Activated naive CD4-positive, alpha-beta T cell (primary cell): ENCODE measurements at places on chromosomes 1 and 21.

- DNase-seq: no peak
Measured at GRCh38 chr1:24575905-24576587, 20.2 kb downstream of the NCMAP start.

GRCh38 chr1:160866001-160866694, 3.5 kb upstream of the CD244 start:
- DNase-seq: no peak

DNA sequence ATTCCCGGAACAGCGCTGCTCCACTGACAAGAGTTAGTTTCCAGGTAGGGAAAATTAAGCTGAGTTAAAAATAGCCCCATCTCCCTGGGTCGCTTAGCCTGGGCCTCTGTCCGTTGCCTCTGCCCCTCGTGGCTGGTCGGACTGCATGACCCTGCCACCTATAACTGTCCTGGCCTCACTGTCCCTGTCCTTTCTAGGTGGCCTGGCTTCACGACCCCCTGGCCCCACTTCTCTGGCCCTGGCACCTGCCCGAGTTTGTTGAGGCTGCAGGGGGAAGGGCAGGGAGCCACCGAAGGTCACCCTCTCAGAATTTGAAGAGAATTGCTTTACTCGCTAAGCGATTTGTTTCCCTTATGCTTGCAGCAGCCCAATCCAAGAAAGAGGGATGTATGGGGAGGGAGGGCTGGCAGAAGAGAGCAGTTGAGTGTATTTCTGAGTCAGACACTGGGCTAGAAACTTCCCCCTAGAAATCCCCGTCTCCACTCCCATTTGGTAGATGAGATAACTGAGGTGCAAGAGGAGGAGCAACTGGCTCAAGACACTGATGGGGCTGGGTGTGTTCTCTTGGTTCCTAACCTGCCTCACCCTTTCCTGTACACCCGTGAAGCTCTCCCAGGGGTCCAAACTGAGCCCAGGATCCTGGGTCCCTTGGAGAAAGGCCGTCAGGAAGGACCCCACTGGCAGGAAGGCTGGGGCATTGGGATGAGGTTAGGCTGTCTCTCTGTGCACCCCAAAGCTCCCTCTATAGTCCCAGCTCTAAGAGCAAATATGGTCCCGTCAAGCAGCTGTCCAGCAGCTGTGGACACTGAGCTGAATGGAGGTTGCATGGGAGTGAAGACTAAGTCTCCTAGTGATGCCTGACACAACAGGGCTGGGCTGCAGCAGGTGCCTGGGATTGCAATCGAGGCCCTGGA, 2.9 kb upstream of the EDN2 start:
- DNase-seq: no peak

GRCh38 chr1:61056573-61057439, 25.6 kb upstream of the NFIA start:
- DNase-seq: no peak

DNA sequence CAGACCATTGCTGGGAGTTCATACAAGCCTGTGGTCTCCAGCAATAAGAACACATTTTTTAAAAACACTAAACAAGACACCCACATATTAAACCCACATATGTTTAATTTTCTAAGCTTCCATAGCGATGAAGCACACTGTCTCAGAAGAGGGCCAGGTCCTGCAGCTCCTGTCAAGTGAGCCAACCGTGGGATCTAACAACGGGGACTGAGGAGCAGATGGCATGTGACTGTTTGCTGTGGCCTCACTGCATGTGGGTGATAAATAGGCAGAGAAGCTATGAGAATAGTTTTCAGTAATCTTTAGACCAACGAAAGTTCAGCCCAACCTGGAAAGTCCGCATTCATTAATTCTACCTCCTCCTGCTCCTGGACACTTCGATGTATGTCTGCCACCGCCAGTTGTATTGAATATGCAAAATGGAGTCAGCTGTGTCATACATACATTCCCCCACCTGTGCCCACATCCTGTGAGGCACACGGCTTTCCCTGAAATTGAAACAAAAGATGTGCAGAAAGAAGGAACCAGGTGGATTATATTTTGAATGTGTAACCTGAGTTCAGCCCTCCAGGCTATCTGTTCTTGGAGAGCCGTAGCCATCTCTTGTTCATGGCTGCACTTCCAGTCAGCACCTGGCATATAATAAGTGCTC, 88.2 kb downstream of the MIS18A start:
- no peak for DNase-seq
